ENCODE measurements at places on chromosomes 11 and 22.
A peak's percentile ranks its signal among the peaks of the same experiment; 100 is the strongest.

DNA sequence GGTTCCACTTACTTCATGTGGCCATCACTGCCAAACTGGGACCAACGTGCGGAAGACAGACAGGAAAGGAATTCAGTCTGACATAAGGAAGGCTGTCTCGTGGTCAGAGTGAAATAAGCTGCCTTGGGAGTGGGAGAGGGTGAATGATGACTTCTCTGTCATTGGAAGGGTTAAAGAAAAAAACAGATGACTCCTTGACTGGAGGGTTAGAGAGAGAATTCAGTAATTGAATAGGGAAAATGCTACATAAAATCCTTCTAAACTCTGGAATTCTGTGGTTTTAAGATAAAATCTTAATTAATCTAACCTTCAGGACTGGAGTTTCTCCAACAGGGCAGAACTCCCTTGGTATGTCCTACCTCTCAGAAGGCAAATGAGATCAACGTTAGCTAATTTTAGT lies 33.8 kb downstream of the RAB30 start:
- DNase-seq: no peak

GRCh38 chr11:75320046-75320618 lies 31.3 kb downstream of the ARRB1 start:
- no peak for DNase-seq

DNA sequence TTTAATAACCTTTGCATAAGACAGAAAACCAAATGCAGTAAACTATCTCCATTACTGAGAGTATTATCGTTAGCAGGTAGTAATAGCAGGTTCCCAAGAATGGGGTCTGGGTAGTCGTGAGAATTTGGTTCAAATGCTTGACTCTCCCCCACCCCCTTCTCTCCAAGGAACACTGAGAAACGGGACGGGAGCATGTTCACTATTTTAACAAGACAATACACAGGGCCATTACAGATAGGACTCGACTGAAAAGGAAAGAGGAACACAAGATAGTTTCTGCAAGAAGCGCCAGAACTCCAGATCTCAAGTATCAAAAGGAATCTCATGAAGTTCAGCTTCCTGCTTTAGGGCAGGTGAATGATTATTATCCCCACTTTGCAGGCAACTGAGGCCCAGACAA lies 27.0 kb downstream of the KMT5B start:
- DNase-seq: no peak

DNA sequence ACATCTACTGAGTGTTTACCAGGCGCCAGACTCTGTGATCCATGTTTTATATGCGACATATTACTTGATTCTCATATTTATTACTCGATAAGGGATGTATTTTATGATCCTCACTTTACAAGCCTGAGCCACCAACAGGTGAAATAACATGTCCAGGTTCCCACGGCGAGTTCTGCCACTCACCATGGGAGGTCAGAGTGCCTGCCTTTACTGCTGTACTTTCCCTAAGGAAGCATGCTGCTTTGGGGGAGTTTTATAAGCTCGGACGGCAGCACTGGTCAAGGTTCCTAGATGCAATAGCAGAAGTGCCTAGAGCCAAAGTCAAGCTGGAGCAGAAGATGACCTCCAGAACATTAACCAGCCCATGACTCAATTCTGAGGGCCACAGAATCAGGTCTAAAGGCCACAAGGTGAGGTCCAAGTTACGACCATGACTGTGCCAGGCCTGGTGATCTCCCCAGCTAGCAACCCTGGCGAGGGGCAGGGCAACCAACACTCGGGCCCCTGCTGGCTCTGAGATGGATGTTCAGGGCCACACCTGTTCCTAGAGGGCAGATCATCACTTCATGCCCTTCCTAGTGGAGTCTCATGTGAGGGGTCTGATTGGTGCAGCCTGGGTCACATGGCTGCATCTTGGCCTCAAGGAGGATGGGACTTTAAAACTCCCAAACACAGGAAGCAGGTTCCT lies 14.2 kb downstream of the IFT27 start:
- no peak for DNase-seq

DNA sequence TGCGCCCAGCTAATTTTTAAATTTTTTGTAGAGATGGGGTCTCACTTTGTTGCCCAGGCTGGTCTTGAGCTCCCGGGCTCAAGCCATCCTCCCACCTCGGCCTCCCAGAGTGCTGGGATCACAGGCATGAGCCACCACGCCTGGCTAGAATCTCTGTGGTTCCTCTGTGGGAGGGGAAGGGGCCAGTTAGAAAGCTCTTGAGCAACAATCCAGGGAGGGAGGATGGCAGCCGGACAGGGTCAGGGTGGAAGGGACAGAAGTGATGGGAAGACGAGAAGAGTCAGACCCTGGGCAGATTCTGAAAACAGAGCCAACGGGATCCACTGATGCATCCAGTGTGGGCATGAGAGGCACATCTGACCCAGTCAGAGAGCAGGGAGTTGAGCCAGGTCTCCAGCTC lies 38.9 kb upstream of the MN1 start:
- no peak for DNase-seq

DNA sequence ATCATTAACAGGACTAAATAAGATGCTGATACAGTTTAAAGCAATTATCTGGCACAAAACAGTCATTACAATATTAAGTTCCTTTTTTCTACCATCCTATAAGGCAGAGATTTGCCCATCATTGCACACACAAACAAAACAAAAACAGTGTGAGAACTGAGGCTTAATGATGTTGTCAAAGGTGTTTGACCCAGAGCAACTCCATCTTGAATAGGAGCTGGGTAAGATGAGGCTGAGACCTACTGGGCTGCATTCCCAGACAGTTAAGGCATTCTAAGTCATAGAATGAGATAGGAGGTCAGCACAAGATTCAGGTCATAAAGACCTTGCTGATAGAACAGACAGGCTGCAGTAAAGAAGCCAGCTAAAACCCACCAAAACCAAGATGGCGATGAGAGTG lies 33.2 kb downstream of the CTSC start:
- DNase-seq: no peak

- no peak for DNase-seq
Measured at GRCh38 chr11:19595499-19595839, 117.2 kb upstream of the NAV2 start.

DNA sequence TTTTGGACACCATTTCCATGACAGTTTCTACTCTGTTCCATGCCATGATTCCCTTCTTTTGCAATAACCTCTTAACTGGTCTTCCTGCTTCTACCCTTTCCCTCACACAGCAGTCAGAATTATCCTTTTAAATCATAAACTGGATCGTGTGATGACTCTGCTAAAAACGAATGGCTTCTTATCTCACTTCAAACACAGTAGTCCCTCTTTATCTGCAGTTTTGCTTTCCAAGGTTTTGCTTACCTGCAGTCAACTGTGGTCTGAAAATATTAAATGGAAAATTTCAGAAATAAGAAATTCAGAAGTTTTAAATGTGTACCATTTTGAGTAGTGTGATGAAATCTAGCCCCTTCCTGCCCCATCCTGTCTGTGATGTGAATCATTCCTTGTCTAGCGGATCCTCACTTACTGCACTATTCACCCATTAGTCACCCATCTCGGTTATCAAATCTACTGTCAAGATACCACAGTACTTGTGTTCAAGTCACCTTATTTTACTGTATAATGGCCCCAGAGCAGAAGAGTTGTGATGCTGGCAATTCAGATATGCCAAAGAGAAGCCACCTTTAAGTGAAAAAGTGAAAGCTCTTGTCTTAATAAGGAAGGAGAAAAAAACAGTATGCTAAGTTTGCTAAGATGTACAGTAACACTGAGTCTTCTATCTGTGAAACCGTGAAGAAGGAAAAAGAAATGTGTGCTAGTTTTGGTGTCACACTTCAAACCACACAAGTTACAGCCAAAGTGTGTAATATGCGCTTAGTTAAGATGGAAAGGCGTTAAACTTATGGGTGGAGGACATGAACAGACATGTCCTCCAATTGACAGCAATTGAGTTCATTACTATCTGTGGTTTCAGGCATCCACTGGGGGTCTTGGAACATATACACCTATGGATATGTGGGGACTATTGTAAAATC lies 283.0 kb downstream of the DDX10 start:
- DNase-seq: peak; percentile 8

Data from activated CD4-positive, alpha-beta T cell treated with anti-CD3 and anti-CD28 coated beads, Interleukin-2, Interleukin-4, amounts not matched to agents 100 ng/mL and 50 ng/mL, durations not matched to agents 16 hours and 8 hours (primary cell).